ENCODE measurements at places on chromosomes 11 and 22.

- no peak for DNase-seq
These were observed 255.2 kb upstream of the ZC3H12C start for GRCh38 chr11:109838026-109838425.

DNA sequence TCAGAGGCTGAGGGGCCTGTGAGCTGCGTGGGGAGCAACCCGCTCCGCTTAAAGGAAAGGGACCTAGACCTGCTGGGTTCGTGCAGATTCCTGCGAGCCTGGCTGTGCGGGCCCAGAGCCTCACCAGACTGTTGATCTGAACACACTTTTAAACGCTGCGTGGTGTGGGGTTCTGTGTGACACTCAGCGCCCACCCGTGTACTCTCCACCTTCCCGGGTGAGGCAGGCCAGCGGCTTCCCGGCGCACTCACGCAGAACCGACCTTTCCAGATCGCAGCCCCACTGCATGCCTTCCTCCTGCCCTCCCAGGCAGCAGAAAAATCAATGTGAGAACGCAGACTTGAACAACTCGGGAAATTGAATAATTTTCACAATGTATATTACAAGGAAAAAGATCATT, 388.6 kb downstream of the TBC1D22A start:
- DNase-seq, result no peak

DNA sequence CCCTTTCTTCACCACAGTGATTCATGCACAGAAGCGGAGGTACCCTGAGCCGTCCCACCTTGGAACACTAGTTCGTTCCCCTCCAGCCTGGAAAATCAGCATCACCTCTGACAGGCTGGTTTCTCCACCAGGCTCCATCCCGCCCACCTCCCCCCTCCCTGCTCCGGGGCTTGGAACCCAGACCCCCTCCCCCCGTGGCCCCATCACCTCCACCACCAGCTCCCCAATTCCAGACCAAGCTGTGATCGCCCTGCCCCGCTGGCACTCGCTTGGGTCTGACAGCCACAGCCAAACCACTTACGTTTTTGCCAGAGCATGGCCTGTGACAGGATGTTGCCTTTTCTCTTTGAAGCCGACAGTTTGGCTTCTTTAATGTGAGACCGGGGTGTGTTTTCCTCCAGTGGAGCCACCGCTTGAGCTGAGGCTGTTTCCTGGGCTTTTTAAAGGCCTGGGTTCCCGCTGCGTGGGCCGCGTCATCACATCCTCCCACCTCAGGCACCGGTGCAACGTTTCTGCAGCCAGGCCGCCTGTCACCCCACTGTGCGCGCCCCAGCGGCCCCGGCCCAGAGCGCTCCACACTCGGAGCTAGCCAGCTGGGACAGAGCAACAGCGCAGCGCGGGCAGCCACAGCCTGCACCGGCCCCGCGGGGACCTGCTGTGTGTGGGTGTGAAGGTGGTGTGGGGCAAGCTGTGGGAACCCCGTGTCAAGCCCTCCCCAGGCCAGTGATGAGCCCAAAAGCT, at the start of gene POU2AF1:
Gene POU2AF1 (minus strand): TSS at position 415 of the 741 bp plus-strand sequence. CDS start 98 bp downstream, at position 317.
- DNase-seq, result no peak

DNA sequence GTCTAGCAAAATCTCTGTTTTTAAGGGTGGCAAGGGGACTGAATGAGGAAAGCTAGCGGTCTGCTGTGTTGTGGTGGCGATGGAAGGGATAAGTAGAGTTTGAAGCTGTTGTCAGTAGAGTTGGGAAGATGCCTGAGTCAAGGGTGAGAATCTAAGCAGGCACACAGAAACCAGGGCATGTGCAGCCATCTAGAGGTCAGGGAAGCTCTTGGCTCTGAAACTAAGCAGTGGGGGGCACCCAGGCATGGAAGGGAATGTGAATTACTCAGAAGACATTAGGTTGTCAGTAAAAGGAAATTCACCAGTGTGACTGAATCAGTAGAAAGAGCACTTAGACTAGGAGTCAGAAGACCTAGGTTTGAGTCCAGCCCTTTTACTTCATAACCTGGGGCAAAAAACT, 15.4 kb downstream of the BMAL1 start:
- no peak for DNase-seq

DNA sequence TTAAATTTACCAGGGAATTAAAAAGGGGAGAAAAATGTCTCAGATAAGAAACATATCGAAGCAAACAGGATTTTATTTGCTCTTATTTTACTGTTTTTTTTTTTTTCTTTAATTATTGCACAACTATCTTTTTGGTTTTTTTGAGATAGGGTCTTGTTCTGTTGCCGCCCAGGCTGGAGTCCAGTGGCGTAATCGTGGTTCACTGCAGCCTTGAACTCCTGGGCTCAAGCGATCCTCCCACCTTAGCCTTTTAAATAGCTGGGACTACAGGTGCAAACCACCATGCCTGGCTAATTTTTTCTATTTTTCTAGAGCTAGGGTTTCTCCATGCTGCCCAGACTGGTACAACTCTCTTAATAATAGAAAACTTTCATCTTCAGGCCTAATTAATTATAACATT, 32.5 kb downstream of the DRG1 start:
- DNase-seq, result no peak

DNA sequence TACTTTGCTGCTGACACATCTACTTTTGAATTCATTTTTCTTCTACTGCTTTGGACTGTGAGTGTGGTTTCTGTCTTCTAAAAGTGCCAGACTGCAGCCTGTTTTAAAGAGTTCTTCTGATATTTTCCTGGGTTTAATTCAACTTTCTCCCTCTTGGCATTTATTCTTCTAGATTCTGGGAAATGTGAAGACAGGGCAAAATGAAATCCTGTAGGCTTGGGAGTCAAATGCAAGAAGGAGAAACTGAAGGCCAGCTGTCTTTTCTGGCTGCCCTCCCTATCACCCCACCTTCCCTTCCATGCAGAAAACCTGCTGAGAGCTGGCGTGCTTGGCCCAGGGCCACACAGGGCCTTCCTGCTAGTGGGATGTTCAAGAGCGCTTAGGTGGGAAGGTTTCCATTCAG, 7.6 kb downstream of the ZNF70 start:
- no peak for DNase-seq

- no peak for DNase-seq
These were observed 44.7 kb downstream of the ABTB2 start for GRCh38 chr11:34313099-34313517.

DNA sequence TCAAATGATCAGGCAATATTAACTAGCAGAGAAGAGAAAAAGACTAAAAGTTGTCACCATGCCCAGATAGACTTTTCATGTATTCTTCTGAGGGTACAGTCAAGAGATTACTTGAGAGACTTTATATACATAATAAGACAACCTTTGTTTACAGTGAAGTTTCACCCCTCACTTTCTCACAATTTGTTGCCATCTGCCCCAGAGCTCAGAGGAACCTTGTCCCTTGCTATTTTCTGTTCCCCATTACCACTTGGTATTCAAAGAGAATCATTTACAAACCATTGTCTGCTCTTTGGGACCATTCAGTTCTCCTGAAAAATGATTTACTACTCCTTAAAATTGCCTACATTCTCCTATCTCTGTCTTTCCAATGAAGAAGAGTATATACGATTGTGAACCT, 544.6 kb downstream of the CNTN5 start:
- no peak for DNase-seq

GRCh38 chr22:26709617-26710390, 52.4 kb downstream of the MIAT start:
- DNase-seq, result no peak

DNA sequence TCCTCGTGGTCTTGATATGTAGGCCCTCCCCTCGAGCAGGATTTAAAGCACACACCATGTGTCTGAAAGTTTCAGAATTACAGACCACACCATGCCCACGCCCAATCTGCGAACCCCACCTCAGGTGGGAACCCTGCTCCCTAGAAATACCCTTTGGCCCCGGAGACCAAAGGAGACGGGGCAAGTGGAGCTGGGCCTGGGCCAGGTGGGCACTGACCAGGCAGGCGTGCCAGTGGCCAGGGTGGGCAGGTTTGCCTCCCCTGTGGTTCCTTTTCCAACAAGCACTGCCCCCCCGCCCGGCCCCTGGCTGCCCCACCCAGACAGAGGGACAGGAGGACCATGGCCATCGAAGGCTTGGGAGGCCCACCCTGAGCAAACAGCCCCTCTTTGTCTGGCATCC, 400.4 kb downstream of the TBC1D22A start:
- DNase-seq, result no peak

DNA sequence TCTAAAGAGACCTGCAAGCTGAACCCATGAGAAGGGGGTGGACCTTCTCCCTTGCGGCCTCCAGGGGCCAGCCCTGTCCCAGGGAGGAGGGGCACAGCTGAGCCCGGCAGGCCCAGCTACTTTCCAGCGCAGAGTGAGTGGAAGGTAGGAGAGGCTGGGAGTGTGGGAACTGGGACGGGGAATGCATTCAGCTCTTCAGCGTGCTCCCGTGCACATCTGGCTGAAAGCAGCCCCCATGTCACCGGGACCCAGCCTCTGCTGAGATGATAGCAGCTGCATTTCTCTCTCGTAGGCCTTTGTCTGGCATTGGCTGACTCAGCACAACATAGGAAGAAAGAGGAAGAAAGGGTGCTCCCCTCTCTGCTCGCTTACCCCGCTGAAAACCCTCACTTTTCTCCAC, 951.5 kb downstream of the TBC1D22A start:
- DNase-seq, result no peak

GRCh38 chr22:34214372-34214771, 294.1 kb upstream of the LARGE1 start:
- DNase-seq, result no peak

GRCh38 chr22:44118645-44119315, 61.9 kb upstream of the PARVG start:
- no peak for DNase-seq
